ENCODE measurements at places on chromosomes 13 and 19. TPM values are rescaled to one million over a fixed set of nuclear protein-coding genes. Genes with fewer than 3 reads are reported as not detected.
A peak's percentile ranks its signal among the peaks of the same experiment; 100 is the strongest.

Gene PSG7
- total RNA-seq: not detected

Gene ANGPTL8
- not detected for total RNA-seq

Gene EFNA2
- total RNA-seq: not detected

DNA sequence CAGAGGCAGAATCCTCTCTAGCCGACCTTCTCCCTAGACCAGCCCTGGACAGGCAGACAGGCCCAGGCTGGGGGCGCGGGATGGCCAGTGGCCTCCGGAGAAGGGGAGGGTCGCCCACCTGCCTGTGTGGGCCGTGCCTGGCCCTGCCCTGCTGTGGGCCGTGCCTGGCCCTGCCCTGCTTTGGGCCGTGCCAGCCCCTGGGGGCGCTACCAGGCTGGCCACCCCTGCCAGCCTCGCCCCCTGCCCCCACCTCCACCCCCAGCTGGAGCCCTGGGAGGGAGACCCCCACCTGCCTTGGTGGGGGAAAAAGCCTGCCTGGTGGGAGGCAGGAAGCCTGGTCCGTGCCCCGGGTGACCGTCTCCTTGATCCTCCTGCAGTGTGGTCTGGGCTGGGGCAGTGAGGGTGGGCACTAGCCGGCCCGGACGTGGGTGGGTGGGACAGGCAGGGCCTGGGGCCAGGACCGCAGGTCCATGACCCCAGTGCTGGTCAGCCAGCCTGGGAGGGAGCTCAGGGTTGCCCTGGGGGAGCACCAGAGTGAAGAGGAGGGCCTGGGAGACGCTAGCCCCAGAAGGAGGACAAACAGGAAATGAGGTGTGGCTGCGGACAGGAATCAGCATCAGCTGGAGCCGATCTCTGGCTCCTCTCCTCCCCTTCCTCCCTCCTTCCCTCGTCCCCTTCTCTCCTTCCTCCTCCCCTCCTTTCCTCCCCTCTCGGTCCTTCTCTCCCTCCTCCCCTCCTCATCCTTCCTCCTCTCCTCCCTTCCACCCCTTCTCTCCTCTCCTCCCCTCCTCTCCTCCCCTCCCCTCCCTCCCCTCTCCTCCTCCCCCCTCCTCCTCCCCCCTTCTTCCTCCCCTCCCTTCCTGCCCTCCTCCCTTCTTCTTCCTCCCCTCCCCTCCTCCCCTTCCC is 5.1 kb upstream of the MKNK2 start:
- peak overlapping the region; percentile 57 for H3K4me3 ChIP-seq
- H3K4me1 ChIP-seq: peaks cover 43% of the 10 kb centered on the region
- peak overlapping the region; percentile 81 for H3K27ac ChIP-seq
- no peaks in the 10 kb centered on the region for H3K36me3 ChIP-seq

Gene CYSLTR2
- not detected for total RNA-seq

- H3K4me1 ChIP-seq: no peaks in the 10 kb centered on the region
- no peak overlapping the region for H3K4me3 ChIP-seq
- H3K27me3 ChIP-seq: no peaks in the 10 kb centered on the region
- H3K27ac ChIP-seq: no peak overlapping the region
- no peaks in the 10 kb centered on the region for H3K36me3 ChIP-seq
- no peak for DNase-seq
These were observed 414.8 kb upstream of the PCDH20 start for GRCh38 chr13:61830475-61830874.

GRCh38 chr13:51818781-51819511 is 15.0 kb upstream of the DHRS12 start:
- H3K27me3 ChIP-seq: no peaks in the 10 kb centered on the region
- peak overlapping the region; percentile 27 for H3K27ac ChIP-seq
- H3K4me1 ChIP-seq: peaks cover 14% of the 10 kb centered on the region
- no peaks in the 10 kb centered on the region for H3K36me3 ChIP-seq

- H3K4me3 ChIP-seq: no peak overlapping the region
- DNase-seq: no peak
- H3K27me3 ChIP-seq: no peaks in the 10 kb centered on the region
- H3K36me3 ChIP-seq: no peaks in the 10 kb centered on the region
- no peaks in the 10 kb centered on the region for H3K4me1 ChIP-seq
- H3K27ac ChIP-seq: no peak overlapping the region
These were observed 56.5 kb downstream of the VAV1 start for GRCh38 chr19:6828698-6829633.

Gene ACP5
- total RNA-seq: 2.7 TPM

Gene PEPD
- 37.1 TPM for total RNA-seq

Gene CGB7
- 0.36 TPM for total RNA-seq

- peak overlapping the region; percentile 79 for H3K4me3 ChIP-seq
- H3K27me3 ChIP-seq: no peaks in the 10 kb centered on the region
- H3K36me3 ChIP-seq: no peaks in the 10 kb centered on the region
- peak; percentile 63 for DNase-seq
These were observed 1.4 kb upstream of the ZMYM5 start for GRCh38 chr13:19864746-19865309.

DNA sequence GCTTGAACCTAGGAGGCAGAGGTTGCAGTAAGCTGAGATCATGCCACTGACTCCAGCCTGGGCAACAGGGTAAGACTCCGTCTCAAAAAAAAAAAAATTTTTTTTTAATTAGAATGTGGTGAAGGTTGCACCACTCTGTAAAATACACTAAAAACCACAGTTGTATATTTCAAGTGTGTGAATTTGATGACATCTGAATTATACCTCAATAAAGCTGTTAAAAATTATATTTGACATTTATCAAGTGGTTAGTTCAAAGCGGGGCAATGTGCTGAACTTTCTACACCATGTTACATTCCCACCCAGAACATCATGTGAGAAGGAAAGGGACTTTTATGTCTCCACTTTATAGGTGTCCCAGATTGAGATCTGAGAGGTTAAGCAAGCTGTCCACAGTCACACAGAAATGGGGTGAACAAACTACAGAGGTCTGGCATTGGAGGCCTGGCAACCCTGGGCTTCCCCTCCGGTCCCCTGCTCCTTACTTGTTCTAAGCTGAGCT is 5.9 kb upstream of the S1PR5 start:
- DNase-seq: no peak
- H3K27ac ChIP-seq: no peak overlapping the region
- H3K27me3 ChIP-seq: peaks cover 21% of the 10 kb centered on the region
- H3K4me3 ChIP-seq: no peak overlapping the region
- no peaks in the 10 kb centered on the region for H3K36me3 ChIP-seq

Gene C19orf81
- total RNA-seq: 0.54 TPM

GRCh38 chr13:98691360-98691759 is 61.1 kb downstream of the SLC15A1 start:
- no peaks in the 10 kb centered on the region for H3K4me1 ChIP-seq
- no peaks in the 10 kb centered on the region for H3K27me3 ChIP-seq
- no peak overlapping the region for H3K27ac ChIP-seq
- no peak for DNase-seq
- H3K4me3 ChIP-seq: no peak overlapping the region

Gene SYT3
- total RNA-seq: 0.26 TPM

GRCh38 chr19:15114153-15114540 is 6.9 kb downstream of the SYDE1 start:
- no peak overlapping the region for H3K27ac ChIP-seq
- H3K4me3 ChIP-seq: no peak overlapping the region
- H3K27me3 ChIP-seq: no peaks in the 10 kb centered on the region
- H3K4me1 ChIP-seq: no peaks in the 10 kb centered on the region
- peaks cover 5% of the 10 kb centered on the region for H3K36me3 ChIP-seq

DNA sequence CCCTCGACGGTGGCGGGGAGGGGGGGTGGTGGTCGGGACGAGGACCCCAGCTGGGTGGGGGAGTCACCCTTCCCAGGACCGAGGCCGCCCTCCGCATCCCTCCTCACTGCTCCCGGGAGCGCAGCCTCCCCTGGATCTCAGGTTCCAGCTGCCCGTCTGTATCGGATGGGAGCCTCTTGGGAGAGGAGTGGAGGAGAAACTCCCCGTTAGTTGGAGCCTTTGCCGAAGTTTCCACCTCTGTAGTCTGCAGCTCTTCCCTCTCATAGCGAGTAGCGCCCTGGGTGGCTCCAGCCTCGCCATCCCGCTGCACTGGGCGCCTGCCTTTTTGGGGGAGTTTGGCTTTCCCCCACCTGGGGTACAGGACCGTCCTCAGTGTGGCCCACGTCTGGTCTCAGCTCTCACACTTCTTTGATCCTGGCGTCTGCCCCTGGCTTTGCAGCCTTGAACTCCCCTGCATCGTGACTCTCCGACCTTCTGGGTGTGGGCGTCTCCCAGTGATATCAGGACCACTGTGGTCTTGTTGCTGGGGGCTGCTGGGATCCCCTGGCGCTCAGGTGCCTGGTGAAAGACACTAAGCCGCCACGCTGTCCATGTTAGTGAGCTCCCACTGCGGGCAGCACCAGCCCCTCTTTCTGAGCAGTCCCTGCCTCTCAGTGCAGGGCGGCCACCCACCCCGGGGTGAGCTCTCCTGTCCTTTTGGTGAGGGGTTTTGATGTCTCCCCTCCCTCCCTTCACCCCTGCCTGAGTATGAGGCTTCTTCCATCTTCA is 1.1 kb downstream of the CNOT3 start:
- peak overlapping the region; percentile 95 for H3K27ac ChIP-seq
- H3K4me1 ChIP-seq: peaks cover 31% of the 10 kb centered on the region
- H3K4me3 ChIP-seq: peak overlapping the region; percentile 95
- no peak for DNase-seq

Gene CGB2
- not detected for total RNA-seq

DNA sequence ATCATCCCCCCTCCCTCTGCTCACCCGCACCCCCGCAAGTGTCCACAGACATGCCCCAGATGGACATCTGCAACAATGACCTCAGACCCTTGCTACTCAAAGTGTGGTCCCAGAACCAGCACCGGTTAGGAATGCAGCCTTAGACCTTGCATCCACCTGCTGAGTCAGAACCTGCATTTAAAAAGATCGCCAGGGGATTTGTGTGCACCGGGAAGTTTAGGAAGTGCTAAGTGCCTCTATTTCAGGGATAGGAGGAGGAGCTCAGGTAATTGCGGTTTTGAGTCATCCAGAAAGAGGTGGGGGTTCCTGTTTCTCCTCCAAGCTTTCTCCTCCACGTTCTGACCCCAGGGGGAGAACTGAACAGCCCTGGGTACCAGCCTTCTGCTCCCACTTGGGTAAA is 46.2 kb downstream of the CACNA1A start:
- H3K4me1 ChIP-seq: no peaks in the 10 kb centered on the region
- no peak for DNase-seq
- H3K4me3 ChIP-seq: no peak overlapping the region
- no peaks in the 10 kb centered on the region for H3K27me3 ChIP-seq
- H3K27ac ChIP-seq: no peak overlapping the region

DNA sequence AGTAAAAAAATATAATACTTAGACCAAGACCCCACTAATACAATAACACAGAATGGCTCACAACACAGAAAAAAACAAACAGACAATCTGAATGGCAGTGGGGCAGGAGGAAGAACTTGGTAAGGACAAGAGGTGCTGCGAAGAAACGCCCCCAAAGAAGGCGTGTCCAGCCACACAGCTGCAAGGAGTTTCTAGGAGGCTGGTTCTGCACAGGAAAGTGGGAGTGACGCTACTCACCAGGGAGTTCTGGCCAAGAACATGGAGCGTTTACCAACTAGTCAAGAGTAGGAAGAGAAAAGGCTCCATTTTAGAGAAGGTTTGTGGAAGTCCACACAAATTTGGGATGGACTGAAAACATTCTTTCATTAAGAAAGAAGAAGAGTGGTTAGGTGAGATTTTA is 95.3 kb upstream of the SLC15A1 start:
- no peaks in the 10 kb centered on the region for H3K4me1 ChIP-seq
- no peak for DNase-seq
- H3K36me3 ChIP-seq: peaks cover 8% of the 10 kb centered on the region
- H3K27ac ChIP-seq: no peak overlapping the region

Gene MYO1F
- 5.5 TPM for total RNA-seq

Gene OR7D2
- total RNA-seq: 0.24 TPM

Gene SMAD9
- total RNA-seq: 33.5 TPM

GRCh38 chr19:11693505-11694499 is 44.9 kb downstream of the ZNF823 start:
- no peaks in the 10 kb centered on the region for H3K27me3 ChIP-seq
- H3K27ac ChIP-seq: no peak overlapping the region
- peaks cover 4% of the 10 kb centered on the region for H3K4me1 ChIP-seq
- H3K36me3 ChIP-seq: no peaks in the 10 kb centered on the region

GRCh38 chr13:103130146-103130545 is 63.9 kb upstream of the SLC10A2 start:
- no peaks in the 10 kb centered on the region for H3K27me3 ChIP-seq
- H3K4me1 ChIP-seq: no peaks in the 10 kb centered on the region
- no peak overlapping the region for H3K27ac ChIP-seq
- no peak for DNase-seq
- H3K4me3 ChIP-seq: no peak overlapping the region

GRCh38 chr13:25171517-25172302 is at the start of gene AMER2:
Gene AMER2 (minus strand): TSS chr13:25172288. CDS start chr13:25171619, 669 bp downstream.
- no peak within 1 kb of the TSS for H3K27ac ChIP-seq
- no peaks in the 10 kb centered on the region for H3K36me3 ChIP-seq
- peaks cover 23% of the 10 kb centered on the region for H3K27me3 ChIP-seq
- DNase-seq: no peak
